ENCODE measurements at places on chromosomes 13 and 19. TPM values are rescaled to one million over a fixed set of nuclear protein-coding genes. Genes with fewer than 3 reads are reported as not detected.

GPR12 gene
- total RNA-seq = not detected

LILRB5 gene
- total RNA-seq = not detected

APLP1 gene
- 1.5 TPM for total RNA-seq

ASPDH gene
- not detected for total RNA-seq

GPR183 gene
- 15.3 TPM for total RNA-seq

IZUMO2 gene
- total RNA-seq = not detected

PIN1 gene
- total RNA-seq = 103 TPM

SLC7A9 gene
- total RNA-seq = 0.16 TPM

SPHK2 gene
- 43.4 TPM for total RNA-seq

TEAD2 gene
- total RNA-seq = not detected

CYP2A6 gene
- not detected for total RNA-seq

C19orf73 gene
- total RNA-seq = 1.6 TPM

PPM1N gene
- total RNA-seq = 4.3 TPM

ONECUT3 gene
- total RNA-seq = not detected

PRRG2 gene
- 2.4 TPM for total RNA-seq

CPAMD8 gene
- total RNA-seq = 0.21 TPM

ZNF440 gene
- total RNA-seq = 11.2 TPM

TNFAIP8L1 gene
- 20.1 TPM for total RNA-seq

NECTIN2 gene
- 0.49 TPM for total RNA-seq

SERPINE3 gene
- not detected for total RNA-seq

KLF1 gene
- total RNA-seq = 0.29 TPM

LMTK3 gene
- 5.3 TPM for total RNA-seq

C13orf42 gene
- total RNA-seq = not detected

DOCK9 gene
- 37.5 TPM for total RNA-seq

FFAR1 gene
- not detected for total RNA-seq

GYS1 gene
- total RNA-seq = 44.0 TPM

CBY2 gene
- not detected for total RNA-seq

THSD8 gene
- 29.8 TPM for total RNA-seq

Measured in activated CD8-positive, alpha-beta memory T cell treated with anti-CD3 and anti-CD28 coated beads, Interleukin-2, amount 10 ng/mL, durations not matched to agents 7 days and 5 days (primary cell).